ENCODE measurements at places on chromosomes 4 and X. TPM values are rescaled to one million over a fixed set of nuclear protein-coding genes. Genes with fewer than 3 reads are reported as not detected.

The GUCY1A1 gene
- not detected for total RNA-seq

The TCEAL9 gene
- 65.4 TPM for total RNA-seq

The GAGE12E gene
- total RNA-seq = not detected

The MFAP3L gene
- 3.7 TPM for total RNA-seq

The CT45A10 gene
- not detected for total RNA-seq

The FGF13 gene
- total RNA-seq = 0.84 TPM

The DRD5 gene
- total RNA-seq = not detected

The ANAPC4 gene
- total RNA-seq = 30.2 TPM

The HMGN5 gene
- total RNA-seq = 0.36 TPM

The GSTCD gene
- 38.7 TPM for total RNA-seq

- DNase-seq = no peak
- no peak overlapping the region for H3K4me3 ChIP-seq
- no peak overlapping the region for H3K27ac ChIP-seq
- H3K4me1 ChIP-seq = no peaks in the 10 kb centered on the region
Measured at GRCh38 chr4:65791812-65792308, 121.6 kb upstream of the EPHA5 start.

GRCh38 chrX:25006586-25007058 is 9.1 kb downstream of the ARX start:
- no peaks in the 10 kb centered on the region for H3K36me3 ChIP-seq
- no peak overlapping the region for H3K27ac ChIP-seq
- H3K27me3 ChIP-seq = peaks cover 42% of the 10 kb centered on the region
- H3K4me1 ChIP-seq = peaks cover 6% of the 10 kb centered on the region

DNA sequence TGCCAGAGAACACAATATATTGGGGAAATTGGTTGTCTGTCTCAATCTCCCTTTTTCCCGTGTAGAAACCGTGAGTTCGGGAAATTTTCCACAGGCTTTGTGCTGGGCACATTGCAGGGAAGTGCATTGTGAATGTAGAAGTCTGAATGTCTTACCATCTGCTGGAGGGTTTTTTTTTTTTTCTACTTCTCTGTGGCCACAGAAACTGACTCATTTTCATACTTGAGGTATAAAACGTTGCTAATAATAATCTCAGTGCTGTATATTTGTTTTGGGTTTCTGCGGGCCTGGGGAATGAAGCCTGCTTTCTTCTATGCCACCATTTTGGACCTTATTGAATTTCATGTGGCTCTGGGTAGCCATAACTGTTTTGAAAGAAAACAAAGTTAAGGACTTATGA is 1001.2 kb downstream of the STIM2 start:
- H3K36me3 ChIP-seq = no peaks in the 10 kb centered on the region
- no peaks in the 10 kb centered on the region for H3K4me1 ChIP-seq
- no peak overlapping the region for H3K4me3 ChIP-seq
- H3K27me3 ChIP-seq = no peaks in the 10 kb centered on the region

DNA sequence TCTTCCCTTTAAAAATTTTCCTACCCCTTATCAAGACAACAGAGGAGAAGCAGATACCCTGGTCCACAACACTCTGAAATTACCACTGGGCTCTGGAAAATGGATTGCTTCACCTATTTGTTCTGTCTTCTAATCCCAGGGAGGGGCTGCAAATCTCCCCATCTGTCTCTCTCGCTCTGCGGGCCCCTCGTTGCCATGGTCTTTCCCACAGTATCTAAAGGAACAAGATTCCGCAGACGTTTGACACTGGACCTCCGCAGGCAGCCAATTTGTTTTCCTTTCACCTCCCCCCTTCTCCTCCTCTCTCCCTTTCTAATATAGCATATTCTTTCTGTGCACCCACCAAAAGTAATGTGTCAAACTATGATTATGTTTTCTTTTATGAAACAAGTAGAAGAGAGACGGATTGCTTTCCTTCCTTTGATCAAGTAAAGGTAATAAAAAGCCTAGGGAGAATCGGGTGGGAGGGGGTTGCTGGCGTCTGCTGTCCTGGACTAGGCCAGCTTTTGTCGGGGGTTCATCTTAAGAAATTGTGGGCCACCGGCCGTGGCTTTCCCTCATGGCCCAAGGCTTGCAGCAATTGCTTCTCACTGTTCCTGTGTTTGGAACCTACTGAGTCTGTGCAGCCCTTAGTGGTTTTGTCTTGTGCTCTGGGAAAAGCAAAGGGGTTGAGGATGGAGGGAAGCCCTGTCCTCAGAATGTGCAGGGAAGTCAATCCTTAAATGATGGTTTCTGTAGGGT is 81.0 kb downstream of the MGST2 start:
- no peak for DNase-seq
- no peak overlapping the region for H3K27ac ChIP-seq
- 0 out of 2 replicates have a peak, but pooled peaks cover 6% of the 10 kb centered on the region for H3K4me1 ChIP-seq
- H3K4me3 ChIP-seq = no peak overlapping the region
- no peaks in the 10 kb centered on the region for H3K27me3 ChIP-seq

DNA sequence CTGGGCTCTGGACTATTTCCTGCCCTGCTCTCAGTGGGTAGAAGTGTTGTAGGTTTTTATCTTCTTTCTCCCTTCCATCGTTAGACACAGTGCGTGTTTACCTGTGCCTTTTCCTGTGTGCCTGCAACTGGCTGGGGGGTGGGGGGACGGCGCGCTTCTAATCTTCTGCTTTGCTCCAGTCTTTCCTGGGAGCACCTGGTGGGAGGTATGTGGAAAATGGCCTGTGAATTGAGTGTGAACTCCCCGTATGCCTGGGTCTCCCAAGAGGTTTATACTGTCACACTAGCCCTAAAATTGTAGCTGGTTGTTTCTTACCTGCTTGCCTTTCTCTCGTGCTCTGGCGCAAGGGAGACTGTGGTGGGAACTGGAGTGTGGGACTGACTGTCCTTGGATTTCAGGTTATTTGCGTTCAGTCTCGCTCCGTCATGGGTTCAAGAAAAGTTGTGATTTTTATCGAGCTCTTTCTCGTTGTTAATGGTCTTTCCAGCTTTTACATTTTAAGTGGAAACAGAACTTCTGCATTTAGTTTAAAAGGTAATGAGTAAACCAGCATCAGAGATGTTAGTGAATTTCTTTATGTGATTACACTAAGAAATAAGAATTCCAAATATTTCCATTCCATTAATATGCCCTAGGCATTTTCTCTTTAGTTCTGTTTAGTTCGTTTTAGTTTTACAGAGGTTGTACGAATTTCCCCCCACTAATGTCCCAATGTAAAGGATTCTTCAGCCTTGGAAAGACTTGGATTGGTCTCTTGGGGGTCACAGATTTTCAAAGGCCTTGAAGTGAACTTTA is 15.3 kb downstream of the MRPL1 start:
- no peak overlapping the region for H3K27ac ChIP-seq
- H3K36me3 ChIP-seq = 0 out of 2 replicates have a peak, but pooled peaks cover 1% of the 10 kb centered on the region
- no peak overlapping the region for H3K4me3 ChIP-seq
- H3K27me3 ChIP-seq = no peaks in the 10 kb centered on the region
- peaks cover 46% of the 10 kb centered on the region for H3K4me1 ChIP-seq
- no peak for DNase-seq

DNA sequence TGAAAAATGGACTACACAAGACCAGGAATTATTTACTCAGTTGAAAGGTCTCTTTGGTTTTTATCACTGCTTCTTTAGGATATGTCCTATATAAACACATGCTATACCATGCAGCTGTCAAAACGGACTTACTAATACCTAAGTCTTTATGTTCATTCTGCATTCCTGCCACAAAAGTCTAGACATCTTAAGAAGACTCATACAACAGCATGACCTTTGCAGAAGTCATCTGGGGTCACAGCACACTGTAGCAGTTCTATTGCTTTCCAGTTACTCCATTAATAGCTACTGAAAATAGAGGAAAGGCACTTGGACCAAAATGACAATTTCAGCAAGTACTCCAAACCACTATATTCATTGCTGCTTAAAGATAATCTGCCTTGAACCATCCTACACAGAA is 53.2 kb downstream of the DDX60 start:
- DNase-seq = no peak
- H3K4me1 ChIP-seq = no peaks in the 10 kb centered on the region

DNA sequence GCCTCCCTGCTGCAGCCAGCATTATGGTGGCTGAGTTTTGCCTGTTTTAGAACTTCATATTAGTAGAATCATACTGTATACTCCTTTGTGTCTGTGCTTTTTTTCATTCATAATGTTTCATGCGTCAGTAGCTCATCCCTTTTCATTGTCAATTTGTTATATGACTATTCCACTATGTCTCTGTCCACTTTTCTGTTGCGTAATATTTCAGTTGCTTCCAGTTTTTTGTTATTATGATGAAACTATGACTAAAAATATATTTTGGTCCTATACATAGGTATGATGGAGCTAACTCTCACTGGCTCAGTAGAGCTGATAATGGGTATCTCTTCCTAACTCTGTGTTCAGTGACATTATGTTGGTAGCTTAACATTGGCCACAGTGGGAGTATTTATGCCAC is 48.3 kb downstream of the DMP1 start:
- H3K4me1 ChIP-seq = no peaks in the 10 kb centered on the region
- no peaks in the 10 kb centered on the region for H3K27me3 ChIP-seq
- H3K27ac ChIP-seq = no peak overlapping the region
- no peak for DNase-seq
- H3K36me3 ChIP-seq = no peaks in the 10 kb centered on the region
- no peak overlapping the region for H3K4me3 ChIP-seq

- H3K4me3 ChIP-seq = no peak overlapping the region
- no peak for DNase-seq
- H3K27me3 ChIP-seq = no peaks in the 10 kb centered on the region
- no peak overlapping the region for H3K27ac ChIP-seq
- H3K4me1 ChIP-seq = no peaks in the 10 kb centered on the region
- H3K36me3 ChIP-seq = no peaks in the 10 kb centered on the region
Measured at GRCh38 chrX:97504431-97504830, 620.7 kb downstream of the RPA4 start.

DNA sequence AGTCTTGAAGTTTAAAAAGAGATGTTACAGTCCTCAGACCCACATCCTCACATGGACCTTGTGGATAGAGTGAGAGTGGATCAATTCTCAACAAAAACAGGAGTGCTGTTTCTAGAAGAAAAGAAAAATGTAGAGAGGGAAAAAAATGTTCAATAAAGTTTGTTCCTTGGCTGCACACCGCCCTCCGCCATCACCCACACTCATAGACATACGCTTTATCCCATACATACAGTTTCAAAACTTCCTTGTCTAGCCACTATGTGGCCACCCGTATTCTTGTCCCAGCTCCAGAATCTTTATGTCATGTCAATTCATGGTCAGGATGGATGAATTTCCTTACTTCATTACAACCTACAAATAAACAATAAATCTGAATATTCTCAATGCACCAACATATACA is 23.5 kb upstream of the ELF2 start:
- no peaks in the 10 kb centered on the region for H3K4me1 ChIP-seq
- H3K4me3 ChIP-seq = no peak overlapping the region
- DNase-seq = no peak
- no peaks in the 10 kb centered on the region for H3K36me3 ChIP-seq

DNA sequence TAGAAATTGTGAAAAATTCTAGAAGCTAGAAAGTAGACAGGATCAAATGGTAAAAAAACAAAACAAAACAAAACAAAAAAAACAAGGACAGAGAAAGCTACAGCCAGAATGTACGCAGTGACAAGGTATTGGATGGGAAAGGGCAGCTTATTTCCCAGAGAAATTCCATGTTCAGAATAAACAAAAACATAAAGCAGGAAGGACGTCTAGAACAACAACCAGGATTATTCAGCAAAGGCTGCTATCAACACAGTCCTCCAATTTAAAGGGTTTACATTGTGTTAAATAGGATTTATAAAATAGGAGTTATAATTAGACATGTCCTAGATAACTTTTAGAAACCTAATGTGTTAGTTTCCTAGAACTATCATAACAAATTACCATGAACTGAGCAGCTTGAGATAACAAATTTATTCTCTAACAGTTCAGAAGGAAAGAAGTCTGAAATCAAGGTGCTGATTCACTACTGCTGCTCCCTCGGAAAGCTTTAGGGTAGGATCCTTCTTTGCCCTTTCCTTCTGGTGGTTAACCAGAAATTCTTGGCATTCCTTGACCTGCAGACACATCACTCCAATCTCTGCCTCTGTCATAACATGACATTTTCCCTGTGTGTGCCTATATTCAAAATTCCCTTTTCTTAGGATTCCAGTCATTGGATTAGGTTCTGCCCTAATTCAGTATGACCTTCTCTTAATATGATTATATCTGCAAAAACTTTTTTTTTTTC is 175.6 kb downstream of the SNCA start:
- H3K27ac ChIP-seq = no peak overlapping the region
- no peaks in the 10 kb centered on the region for H3K36me3 ChIP-seq
- no peak for DNase-seq
- H3K4me3 ChIP-seq = no peak overlapping the region

DNA sequence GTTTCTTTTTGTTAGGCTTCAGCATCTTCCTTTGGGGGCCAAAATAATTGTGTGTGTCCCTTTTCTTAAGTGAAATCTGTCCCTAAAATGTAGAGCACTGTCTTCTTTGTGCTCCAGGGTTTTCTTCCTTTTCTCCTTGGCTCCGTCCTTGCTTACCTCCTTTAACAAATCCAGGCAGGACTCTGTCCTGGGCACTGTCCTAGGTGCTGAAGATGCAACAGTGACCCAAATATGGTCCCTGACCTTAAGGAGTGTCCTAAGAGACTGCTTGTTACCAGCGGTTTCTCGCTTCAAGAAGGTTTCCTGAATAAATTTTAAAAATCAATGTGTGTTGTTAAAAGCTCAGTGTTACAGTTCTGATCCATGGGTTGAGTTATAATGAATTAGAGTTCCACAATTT is 471.8 kb downstream of the KCNIP4 start:
- DNase-seq = peak; percentile 2
- H3K4me3 ChIP-seq = no peak overlapping the region
- no peaks in the 10 kb centered on the region for H3K4me1 ChIP-seq
- no peaks in the 10 kb centered on the region for H3K27me3 ChIP-seq
- no peaks in the 10 kb centered on the region for H3K36me3 ChIP-seq
- no peak overlapping the region for H3K27ac ChIP-seq

GRCh38 chr4:81346719-81347118 is 125.0 kb downstream of the RASGEF1B start:
- no peak overlapping the region for H3K4me3 ChIP-seq
- no peak for DNase-seq
- H3K27me3 ChIP-seq = no peaks in the 10 kb centered on the region
- H3K36me3 ChIP-seq = no peaks in the 10 kb centered on the region
- H3K4me1 ChIP-seq = no peaks in the 10 kb centered on the region

- no peak overlapping the region for H3K4me3 ChIP-seq
- H3K27me3 ChIP-seq = peaks cover 1% of the 10 kb centered on the region
- no peaks in the 10 kb centered on the region for H3K36me3 ChIP-seq
- no peak for DNase-seq
Measured at GRCh38 chr4:152117520-152117919, 356.7 kb upstream of the GATB start.

DNA sequence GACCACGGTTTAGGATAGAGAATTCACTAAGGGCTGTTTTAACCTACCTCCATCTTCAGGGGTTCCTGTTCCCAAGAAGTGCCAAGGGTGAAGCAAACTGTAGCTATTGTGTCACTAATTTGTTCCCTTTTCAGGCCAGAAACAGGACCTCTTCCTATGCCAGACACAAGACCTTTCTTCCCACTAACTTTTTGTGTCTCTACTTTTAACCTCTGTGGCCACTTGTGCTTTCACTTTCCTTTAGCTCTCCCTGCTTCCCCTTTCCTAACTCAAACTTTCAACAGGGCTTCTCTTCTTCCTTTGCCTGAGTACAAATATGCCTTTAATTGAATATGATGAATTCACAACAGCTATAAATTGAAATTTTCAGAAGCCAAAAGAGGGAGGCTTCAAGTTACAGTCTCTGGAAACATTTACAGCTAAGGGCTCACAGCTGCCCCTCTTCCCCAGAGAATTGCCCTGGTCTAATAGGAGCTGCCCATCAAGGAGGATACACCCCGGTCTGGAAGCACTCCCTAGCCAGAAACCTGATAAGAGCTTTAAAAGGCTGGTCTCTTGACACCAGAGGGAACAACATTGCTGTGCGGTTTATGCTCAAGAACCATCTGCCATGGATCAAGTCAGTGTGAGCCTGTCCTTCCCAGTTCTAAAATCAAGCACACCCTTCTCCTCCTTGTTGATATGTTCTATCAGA is 61.7 kb upstream of the PLS3 start:
- H3K27ac ChIP-seq = no peak overlapping the region
- no peak overlapping the region for H3K4me3 ChIP-seq
- no peaks in the 10 kb centered on the region for H3K4me1 ChIP-seq

All from HepG2 (cell line).